ENCODE measurements at places on chromosomes 6 and 20.

GRCh38 chr6:52305948-52306767 is 21.6 kb upstream of the MCM3 start:
- peak; percentile 73 for DNase-seq

DNA sequence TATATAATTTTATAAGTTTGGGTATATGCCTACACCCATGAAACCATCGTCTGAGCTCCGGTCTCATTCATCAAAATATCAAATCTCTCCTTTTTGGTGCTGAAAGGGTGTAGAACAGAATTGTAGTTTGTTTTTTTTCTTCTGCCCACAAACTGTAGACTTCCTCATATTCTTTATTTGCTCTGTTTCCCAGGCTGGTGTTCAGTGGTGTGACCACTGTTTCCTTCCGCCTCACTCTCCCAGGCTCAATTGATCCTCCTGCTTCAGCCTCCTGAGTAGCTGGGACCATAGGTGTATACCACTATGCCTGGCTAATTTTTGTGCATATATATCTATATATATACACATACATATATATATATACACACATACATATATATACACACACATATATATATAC is 139.6 kb upstream of the HCRTR2 start:
- no peak for DNase-seq

GRCh38 chr6:10101551-10102252 is 313.2 kb downstream of the TFAP2A start:
- no peak for DNase-seq

DNA sequence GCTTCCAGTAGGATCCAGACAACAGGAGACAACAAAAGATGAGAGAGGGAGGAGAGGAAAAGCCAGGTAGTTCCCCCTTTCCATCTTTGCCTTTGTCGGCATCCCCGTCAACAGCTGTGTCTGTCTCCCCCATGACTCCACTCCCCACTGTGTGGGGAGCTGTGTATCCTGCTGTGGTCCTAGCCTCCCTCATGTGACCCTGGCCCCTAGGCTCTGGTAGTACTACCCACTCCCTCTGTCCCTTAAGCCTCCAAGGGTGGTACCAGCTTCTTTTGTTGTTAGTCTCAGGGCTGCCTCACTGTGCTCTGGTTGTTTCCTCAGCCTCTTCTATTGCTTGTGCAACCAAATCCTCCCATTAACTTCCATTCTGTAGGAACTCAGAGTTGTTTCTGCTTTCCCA is 28.7 kb downstream of the ANKEF1 start:
- DNase-seq: no peak

DNA sequence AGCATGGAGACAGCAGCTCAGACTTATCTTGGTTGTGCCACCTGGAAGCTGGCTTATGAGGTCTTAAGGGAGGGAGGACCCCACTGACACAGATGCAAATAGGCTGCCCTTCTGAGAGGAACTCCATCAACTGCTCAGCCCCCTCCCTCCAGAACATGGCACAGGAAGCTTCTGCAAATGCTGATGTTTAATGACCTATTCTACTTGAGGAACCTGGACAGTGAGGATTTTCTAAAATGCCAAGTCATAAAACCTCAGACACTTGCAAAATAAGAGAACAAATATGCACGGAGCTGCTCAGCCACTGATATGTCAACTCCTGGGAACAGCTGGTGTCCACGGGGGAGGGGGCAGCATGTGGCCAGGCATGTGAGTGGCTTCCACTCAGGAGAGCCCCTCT is 3.5 kb downstream of the CST9 start:
- DNase-seq: no peak

DNA sequence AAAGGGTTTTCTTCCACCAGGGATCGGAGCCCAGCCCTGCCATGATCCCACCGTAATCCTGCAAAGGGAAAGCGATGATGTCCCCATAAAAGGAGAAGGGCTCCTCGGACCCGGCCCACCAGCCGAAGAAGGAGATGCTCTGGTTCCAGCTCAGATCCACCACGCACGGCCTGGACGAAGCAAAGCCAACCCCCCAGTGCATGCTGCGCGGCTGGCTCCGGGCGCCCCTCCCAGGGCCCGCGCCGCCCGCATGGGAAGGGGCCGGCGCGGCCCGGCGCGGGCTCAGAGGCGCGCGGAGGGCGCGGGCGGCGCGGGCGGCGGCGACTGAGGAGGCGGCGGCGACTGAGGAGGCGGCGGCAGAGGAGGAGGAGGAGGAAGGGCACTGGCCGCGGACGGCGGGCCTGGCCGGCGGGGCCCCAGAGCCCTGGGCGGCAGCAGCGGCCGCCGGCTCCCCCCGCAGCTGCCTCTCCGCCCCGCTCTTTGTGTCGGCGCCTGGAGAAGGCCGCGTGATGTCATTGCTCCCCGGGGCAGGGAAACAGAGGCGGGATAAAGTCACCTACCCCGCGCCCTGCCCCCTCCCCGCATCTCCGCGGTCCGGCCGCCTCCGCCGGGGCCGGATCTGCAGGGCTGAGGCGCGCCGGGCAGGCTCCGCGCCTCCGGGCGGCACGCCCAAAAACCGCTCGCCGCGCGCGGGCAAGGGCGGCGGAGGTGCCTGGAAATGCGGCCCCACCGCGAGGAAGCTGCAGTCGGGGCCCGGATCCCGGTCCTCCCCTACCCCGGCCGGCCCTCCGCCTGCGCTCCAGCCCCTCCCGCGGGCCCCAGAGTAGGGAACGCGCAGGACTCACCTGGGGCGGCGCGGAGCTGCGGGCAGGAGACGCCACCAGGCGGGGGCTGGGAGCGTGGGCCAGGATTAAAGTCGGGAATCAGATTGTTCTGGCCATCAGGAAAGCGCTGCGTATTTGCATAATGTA is at the start of gene FAXC:
FAXC (minus strand) TSS at position 504 of the 971 bp plus-strand sequence; CDS start at position 202, 302 bp downstream.
- peak; percentile 52 for DNase-seq

DNA sequence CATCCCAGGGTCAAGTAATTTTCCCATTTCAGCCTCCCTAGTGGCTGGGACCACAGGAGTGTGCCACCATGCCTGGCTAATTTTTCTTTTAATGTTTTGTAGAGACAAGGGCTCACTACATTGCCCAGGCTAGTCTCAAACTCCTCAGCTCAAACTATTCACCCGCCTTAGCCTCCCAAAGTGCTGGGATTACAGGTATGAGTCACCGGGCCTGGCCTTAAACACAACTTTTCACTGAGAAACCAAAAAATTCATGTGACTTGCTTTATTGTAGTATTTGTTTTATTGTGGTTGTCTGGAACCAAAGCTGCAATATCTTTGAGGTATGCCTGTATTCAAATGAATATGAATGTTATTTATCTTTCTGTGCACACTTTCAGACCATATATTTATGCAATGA is 72.2 kb downstream of the RWDD2A start:
- no peak for DNase-seq

GRCh38 chr6:169589699-169590257 is 112.1 kb downstream of the WDR27 start:
- DNase-seq: peak; percentile 57

GRCh38 chr20:7741866-7742265 is 198.4 kb downstream of the HAO1 start:
- DNase-seq: no peak

GRCh38 chr20:42082611-42083010 is 464.4 kb upstream of the CHD6 start:
- DNase-seq: no peak

DNA sequence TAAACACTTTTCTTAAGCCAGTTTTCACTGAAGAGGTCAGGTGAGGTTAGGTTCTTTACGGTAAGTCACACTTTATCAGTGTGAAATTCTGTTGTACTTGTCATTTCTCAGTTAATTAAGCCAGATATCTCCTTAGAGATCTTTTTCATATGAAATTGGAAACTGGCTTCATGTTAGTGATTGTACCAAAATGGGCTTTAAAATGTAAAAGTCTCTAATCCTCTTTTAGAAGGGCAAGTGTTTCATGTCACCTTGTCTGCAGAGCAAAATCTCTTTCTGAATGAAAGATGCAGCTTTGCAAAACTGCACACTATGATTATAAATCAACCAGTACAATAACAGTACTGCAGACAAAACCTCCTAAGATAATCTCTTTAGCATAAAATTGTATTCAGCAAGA is 209.2 kb upstream of the RNF217 start:
- DNase-seq: no peak

DNA sequence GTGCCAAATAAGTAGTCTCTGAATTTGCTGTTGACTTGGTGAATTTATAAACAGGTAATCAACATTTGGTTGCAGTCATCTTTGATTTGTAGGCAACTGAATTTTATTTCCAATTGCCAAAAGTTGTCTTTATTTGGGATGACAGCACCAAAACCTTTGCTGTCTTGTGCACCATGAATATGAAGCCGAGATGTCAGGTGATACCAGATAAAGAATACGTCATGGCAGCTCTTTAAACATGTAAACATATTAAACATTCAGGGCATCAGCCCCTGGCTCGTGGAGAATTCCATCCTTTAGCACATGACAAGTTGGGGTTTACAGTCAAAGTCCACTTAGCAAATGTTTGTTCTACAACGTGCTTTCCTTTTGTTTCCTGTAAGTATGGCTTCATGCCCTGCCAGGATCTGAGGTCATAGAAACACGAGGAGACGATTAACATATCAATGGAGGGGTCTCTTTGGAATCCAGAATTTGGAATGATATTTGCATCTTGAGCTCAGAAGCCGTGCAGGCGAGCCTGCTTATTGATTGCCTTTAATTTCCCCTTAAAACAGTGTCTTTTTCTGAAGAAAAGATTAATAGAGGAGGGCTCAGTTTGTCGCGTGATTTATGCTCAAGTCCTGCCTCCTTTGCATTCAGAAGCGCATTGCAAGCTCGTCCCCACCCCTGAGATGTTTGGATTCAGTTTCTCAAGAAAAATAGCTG is 170.2 kb upstream of the ZNF217 start:
- DNase-seq: no peak

DNA sequence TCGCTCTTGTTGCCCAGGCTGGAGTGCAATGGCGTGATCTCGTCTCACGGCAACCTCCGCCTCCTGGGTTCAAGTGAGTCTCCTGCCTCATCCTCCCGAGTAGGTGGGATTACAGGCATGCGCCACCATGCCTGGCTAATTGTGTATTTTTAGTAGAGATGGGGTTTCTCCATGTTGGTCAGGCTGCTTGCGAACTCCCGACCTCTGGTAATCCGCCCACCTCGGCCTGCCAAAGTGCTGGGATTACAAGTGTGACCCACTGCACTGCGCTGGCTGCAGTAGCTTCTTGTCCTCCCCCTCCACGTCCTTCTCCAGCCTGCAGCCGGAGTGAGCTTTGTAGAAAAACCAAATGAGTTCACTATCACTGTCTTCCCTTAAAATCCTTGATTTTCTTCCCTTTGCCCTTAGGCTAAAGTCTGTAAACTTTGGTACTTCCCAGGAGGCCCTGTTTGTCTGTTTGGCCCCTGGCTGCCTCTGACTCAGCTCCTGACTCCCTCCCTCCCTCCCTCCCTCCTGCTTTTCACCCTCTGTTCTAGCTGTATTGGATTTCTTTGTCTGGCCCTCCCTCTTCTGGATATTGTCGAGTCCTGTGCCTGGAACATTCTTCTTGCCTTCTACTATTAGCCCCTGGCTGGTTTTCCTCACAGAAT is 12.9 kb downstream of the PARD6B start:
- no peak for DNase-seq

DNA sequence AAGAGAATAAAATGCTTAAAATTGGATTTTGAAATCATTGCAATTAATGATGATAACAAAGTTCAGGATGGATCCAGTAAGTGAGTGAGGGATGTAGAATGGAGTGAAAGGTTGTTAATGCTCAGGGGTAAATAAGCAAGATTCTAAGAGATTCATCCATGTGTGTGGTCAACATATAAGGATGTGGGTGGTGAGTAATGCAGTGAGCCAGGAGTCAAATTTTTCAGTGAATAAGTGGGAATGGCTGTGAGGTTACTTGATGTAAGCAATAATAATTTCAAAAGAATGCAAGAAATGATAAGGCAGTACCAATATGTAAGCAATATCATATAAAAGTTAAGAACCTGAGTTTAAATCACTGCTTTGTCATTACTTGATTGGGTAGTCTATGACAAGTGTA is 207.5 kb upstream of the ADGRB3 start:
- no peak for DNase-seq

GRCh38 chr6:41785689-41786450 is 1.6 kb upstream of the TOMM6 start:
- DNase-seq: peak; percentile 51

DNA sequence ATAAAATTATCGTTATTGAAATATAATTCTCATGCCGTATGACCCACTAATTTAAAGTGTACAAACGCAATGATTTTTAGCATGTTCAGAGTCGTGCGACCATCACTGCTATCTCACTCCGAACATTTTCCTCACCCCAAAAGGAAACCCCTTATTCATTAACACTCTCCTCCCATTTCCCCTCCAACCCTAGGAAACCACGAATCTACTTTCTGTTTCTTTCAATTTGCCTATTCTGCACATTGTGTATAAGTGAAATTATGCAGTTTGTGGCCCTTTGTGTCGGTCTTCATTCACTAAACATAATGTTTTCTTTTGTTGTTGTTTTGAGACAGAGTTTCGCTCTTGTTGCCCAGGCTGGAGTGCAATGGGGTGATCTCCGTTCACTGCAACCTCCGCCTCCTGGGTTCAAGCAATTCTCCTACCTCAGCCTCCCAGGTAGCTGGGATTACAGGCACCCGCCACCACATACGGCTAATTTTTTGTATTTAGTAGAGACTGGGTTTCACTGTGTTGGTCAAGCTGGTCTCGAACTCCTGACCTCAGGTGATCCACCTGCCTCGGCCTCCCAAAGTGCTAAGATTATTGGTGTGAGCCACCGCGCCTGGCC is 99.7 kb upstream of the ZNF217 start:
- DNase-seq: no peak

- DNase-seq: peak; percentile 67
Measured at GRCh38 chr20:41135187-41135887, 2.0 kb upstream of the PLCG1 start.

GRCh38 chr6:142692942-142693341 is 252.0 kb downstream of the HIVEP2 start:
- peak; percentile 41 for DNase-seq

- DNase-seq: no peak
Measured at GRCh38 chr20:12502443-12502842, 506.3 kb upstream of the SPTLC3 start.
